ENCODE measurements at places on chromosomes 5 and 9.

DNA sequence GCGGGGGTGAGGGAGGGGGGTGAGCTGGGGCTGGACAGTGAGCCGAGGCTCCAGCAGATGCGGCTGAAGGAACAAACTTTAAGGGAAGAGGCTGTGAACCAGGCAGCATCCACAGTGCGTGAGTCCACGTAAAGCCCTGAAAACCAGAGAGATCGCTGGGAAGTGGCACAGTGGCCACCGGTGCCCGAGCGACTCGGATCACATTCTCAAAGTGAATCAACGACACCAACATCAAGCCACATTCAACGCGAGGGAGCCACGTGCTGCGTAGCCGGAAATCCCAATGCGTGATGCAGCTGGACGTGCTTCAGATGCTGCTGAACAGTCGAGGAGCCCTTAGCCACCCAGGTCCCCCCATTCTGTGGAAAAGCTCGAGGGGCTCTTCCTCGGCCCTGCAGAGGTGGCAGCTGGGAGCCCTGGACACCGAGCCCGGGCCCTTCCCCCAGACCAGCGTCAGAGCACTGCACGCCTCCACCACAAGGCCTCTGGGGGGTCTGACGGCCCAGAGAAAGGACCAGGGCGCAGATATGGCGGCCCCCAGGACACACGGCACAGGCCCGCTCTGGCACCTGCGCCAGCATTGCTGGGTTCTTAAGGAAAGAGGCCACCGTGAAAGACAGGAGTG is 53.7 kb upstream of the EXOC3 start:
- no peak for DNase-seq

DNA sequence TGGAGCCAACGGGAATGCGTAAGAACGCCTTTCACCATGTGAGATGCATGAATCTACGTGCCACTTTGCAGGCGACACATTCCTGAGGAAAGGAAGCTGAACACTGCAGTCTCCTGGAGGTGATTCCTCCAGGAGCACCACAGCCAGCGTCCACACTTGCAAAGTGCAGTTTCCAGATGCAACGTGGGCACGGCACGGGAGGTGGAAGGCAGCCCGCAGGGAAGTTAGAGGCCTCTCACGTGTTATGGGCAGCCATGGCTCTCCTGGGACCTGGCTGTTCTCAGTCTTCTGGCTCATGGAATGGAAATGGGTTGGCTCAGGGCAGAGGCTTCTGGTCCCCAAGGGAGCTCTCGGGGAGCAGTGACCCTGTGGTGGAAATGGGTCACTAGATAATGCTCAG is 381.0 kb upstream of the IRX4 start:
- DNase-seq: no peak

GRCh38 chr9:128416432-128417019 is 4.1 kb upstream of the CERCAM start:
- DNase-seq: no peak

- DNase-seq: no peak
Measured at GRCh38 chr5:6872441-6873160, 159.4 kb downstream of the TENT4A start.

- no peak for DNase-seq
Measured at GRCh38 chr9:20111173-20111843, 322.5 kb upstream of the SLC24A2 start.

GRCh38 chr9:14314424-14314928 is 535 bp upstream of the NFIB start:
- DNase-seq: peak; percentile 74

DNA sequence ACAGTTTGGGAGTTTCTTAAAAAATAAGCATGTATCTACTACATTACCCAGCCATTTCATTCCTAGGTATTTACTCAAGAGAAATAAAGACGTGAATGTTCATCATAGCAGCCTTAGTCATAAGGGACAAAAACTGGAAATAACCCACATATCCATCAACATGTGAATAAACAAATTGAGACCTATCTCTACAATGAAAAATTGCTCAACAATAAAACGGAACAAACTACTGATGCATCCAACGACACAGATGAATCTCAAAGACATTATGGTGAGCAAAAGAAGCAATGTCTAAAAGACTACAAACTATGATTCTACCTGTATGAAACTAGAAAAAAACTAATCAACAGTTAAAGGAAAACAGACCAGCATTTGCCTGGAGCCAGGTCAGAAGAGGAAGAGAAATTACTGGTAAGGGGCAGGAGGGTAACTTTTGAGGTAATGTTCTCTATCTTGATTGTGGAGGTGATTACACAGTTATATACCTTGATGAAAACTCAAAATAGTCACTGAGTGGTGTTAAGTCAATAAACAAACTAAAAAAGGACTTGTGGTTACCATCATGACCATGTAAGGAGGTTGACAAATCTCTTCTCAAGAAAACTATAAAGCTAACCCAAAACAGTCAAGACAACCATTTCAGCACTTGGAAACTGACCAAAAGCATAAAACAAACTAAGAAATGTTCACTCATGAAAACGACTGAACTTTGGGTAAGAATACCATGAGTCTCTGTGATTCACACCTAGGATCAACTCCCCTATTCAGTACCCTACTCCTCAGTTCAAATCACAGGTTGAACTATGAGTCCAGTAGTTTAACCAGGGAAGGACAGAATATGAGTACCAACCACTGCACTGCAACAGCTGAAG is 10.4 kb downstream of the UIMC1 start:
- DNase-seq: no peak

DNA sequence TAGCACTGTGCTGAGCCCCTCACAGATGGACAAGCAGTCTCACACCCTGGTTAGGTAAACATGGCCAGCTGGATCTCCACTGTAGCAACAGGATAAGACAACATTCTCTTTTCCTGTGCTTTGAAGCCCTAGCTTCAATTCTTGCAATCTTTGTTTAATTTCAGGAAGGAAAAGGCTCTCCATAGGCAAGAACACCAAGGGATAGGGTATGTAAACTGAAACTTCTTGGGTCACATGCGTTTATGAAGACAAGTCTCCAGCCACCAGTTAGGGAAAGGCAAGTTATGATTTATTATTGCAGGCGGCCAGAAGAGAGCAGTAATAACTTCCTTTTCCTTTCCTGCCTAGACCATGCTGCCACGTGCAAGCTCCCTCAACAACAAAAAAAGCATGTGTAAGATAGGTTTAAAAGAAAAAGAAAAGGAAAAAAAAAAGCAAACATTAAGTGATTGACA is 50.1 kb upstream of the POU5F2 start:
- no peak for DNase-seq

DNA sequence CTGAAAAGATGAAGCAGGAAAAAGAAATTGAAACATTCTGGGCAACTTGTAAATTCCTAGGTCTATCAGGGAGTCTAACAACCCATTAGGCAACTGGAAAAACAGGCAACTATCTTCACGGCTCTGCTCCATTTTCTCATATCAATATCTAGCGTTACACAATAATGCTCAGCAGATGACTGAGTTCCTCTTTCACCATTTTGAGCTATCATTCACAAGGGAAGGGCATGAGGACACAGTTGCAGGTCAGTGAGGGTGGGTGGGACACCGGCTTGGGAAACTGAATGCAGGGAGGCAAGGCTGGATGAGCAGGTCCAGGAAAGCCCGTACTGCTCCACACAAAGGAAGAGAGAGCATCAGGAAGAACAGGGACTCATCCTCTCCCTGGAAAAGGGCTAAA is 67.0 kb downstream of the FRMD3 start:
- no peak for DNase-seq

- DNase-seq: no peak
Measured at GRCh38 chr9:96399325-96399633, 15.8 kb upstream of the SLC35D2 start.

- no peak for DNase-seq
Measured at GRCh38 chr5:111699976-111700375, 57.0 kb downstream of the NREP start.

GRCh38 chr5:172463031-172463430 is 8.7 kb upstream of the SH3PXD2B start:
- no peak for DNase-seq

DNA sequence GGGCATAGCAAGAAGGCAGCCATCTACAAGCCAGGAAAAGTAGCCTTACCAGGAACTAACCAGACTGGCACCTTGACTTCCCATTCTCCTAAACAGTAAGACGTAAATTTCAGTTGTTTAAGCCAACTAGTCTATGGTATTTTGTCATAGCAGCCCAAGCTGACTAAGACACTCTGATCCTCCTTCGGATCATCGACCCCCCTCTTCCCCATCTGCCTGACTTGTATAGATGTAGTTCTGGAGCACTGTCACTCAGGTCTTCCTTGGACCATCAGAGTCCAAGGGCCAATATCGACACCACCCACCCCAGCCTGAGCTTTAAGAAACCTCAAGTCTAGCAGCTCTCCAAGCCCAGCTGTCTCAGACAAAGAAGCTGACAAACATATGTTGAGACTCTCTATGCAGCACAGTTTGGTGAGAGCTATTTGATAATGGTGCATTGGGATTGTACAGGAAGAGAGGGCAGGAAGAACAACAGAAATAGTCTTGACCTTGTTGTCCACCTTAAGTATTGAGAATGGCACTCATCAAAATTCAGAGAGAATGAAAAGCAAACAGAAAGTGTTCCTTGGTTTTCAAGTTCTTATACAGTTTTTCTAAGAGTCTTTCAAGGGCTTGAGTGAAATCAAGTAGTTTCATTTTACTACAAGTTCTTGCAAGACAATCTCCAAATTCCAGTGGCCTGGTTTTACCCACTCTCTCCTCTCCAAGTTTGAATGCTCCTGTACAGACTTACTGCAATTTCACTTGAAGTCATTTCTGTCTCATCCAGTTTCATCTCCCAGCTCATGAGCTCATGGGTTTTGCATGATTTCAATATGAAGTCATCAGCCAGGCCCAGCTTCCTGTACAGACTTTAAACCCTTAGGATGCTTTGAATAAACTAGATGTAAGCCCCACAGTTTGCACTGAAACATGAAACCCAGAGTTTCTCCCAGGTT is 122.3 kb upstream of the RAI14 start:
- no peak for DNase-seq

DNA sequence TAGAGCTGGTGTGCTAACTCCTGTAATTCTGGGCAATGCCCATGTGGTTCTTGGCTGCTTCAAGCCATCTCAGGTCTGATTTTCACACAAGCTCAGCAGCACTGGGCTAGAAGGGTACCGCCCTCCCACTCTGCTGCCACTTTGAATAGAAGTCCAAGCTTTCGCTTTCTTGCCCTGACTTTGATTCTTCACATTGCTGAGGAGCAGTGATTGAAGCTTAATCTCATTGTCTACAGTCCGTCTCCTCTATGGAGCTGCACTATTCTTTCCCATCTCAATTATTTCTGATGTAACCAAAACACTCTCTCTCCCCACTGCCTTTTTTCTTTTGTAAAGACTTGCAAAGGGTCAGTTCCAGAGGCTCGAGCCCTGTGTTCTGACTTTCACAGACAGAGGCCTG is 12.9 kb upstream of the RNF183 start:
- DNase-seq: no peak

DNA sequence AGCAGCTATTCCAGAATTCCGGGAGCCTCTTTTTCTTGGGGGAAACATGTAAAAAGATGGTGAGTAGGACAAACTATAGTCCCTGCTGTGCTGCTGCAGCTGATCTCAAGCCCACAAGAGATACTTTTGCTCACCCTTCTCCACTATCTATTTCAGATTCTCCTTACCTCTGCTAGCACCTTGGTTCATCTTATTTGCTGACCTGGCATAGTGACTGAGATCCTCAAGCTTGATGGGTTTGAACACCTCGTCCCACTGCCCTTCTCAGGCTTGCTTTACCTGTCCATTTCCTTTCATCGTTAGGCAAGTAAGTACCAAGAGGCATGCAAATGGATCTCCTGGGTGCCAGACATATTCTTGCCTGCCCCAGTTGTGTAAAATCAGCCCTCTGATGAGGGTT is 338.4 kb upstream of the SMARCA2 start:
- DNase-seq: no peak

DNA sequence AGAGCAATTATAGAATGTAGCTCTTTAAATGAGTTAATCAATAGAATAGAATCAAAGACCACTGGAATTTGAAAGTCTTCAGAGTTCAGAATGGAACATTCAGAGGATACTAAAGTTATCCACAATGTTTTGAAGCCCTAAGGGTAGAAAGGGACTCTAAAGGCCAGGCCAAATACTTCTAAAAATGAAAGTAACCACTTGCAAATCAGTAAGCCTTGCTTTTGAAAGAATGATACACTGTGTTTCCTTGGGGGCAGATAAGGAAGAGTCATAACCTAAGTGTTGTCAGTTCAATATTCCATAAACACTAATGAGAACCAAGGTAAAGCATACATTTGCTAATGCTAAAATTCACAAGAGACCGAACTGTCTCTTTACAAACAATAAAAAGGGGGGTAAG is 813.5 kb downstream of the PTPRD start:
- no peak for DNase-seq

DNA sequence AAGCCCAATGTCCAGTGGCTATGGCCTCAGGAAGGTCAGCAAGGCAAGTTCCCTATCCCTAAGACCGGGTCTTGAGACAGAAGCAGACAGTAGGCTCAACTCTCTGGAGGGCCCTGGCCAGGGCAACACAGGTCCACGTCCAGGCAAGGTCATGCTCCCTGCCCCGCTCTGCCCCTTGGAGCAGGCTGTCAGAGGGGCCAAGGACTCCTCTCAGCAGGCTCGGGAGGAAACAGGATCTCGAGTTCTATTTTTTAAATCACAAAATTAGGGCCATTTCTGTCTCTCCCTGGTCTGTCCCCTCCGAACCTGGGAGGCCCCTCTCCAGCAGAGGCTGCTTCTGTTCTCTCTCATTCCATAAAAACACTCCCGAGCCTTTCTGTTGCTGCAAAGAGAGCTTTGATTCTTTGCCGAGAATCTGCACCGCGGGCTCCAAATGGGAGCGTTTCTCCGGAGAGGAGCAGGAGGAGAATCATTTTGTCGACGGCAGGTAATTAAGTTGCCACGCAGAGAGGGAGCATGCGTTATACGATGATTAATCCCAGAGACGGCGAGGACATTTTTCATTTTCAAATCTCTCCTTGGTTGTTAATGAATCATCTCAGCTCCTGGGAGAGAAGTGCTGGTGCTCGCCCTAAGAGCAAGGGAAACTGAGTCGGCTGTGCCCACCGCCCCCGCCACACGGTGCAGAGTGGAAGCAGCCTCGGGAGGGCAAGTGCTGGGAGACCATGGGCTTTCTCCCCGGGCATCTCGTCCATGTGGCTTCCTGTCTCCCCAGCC is 24.5 kb upstream of the FCN1 start:
- DNase-seq: no peak

- no peak for DNase-seq
Measured at GRCh38 chr5:34415559-34416198, 240.4 kb upstream of the RAI14 start.

DNA sequence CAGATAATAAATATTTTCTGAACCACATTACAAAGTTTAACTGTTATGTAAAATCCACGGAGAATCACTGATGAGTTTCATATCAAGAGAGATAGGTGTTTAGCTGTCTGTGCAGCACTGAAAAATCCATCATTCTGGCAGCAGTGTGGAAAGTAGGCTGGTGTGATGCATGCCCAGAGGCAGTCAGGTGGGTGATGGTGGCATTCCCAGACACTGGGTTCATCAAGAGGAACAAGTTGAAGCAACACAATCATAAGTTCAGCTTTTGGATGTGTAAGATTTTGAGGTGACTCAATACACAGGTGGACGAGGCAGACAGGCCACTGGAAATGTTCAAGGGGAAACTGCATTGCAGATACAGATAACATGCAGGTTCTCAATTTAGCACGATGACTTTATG is 11.9 kb downstream of the DNAH5 start:
- no peak for DNase-seq
